ENCODE measurements at places on chromosomes 5 and 9.

- no peak for DNase-seq
These were observed 45.7 kb upstream of the PIK3R1 start for GRCh38 chr5:68169903-68170302.

- DNase-seq = no peak
These were observed 14.5 kb downstream of the PALM2AKAP2 start for GRCh38 chr9:109794361-109795012.

DNA sequence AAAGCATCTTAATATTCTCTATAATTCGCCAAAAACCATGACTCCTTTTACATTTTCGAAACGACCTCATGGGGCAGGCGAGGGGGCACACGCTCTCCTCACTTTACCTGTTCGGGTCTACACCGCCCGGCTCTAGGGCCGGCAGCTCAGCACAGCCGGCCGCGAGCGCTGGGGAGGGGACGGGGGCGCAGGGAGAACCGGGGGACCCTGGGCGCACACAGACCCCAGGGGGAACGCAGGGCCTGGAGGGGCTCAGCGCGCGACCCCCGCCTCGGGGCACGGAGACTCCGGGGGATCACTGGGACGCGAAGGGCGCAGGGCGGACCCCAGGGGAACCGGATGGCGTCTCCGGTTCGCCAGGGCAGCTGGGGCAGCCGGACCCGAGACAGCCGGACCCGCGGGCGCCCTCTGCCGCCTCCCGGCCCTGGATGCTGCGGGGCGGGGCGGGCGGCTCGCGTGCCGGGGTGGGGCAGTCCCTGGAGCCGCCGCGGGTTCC is at the start of gene AHRR:
TSS of gene AHRR (plus strand) at position 485 of the 496 bp plus-strand sequence. CDS start 22,189 bp downstream, outside the sequence.
- no peak for DNase-seq

GRCh38 chr9:20599195-20599594 is 23.1 kb downstream of the MLLT3 start:
- no peak for DNase-seq

GRCh38 chr5:154783774-154784460 is 28.7 kb downstream of the LARP1 start:
- no peak for DNase-seq

DNA sequence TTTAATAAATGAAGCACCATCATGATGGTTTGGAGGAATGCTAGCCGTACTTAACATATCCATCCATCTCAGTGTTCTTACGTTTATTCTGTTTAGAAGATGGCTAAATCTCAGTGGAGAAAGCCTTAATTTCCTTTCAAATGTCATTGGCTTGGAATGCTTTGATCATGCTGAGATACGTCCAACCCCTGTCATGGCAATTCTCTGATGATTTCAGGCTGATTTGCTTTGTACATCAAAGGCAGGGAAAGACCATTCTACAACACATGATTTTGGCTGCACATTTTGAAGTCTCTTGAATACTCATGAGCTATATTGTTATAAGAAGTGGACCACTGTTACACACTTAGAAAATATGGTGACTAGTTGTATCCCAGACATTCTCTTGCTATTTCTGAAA is 1048.4 kb downstream of the MAT2B start:
- no peak for DNase-seq

- DNase-seq = no peak
These were observed 6.9 kb downstream of the YTHDC2 start for GRCh38 chr5:113520429-113520828.

DNA sequence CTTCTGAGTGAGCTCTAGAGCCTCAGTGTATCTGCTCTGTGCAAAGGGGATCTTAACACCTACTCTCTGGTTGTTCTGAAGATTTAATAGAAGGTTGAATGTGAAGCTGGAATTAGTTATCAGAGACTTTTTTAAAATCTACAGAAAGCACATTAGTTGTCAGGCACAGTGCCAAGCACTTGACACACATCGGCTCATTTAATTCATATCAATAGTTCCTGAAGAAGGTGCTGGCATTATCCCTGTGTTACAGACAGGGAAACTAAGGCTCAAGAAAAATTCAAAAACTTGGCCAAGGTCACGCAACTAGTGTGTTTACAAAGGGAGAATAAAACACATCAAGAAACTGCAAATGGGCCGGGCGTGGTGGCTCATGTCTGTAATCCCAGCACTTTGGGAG is 80.2 kb downstream of the FGF18 start:
- DNase-seq = no peak

DNA sequence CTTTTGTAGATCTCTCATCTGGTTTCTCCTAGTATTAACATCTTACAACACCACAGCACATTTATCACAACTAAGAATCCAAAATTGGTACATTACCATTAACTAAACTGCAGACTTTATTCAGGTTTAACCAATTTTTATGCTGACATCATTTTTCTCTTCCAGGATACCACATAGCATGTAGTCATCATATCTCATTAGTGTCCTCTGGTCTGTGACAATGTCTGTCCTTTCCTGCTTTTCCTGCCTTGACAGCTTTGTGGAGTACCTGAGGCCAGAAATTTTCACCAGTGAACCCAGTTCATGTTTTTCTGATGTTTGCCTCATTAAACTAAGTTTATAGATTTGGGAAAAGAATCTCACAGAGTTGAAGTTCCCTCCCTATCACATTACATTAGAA is 294.7 kb upstream of the TNC start:
- no peak for DNase-seq

- DNase-seq = no peak
These were observed 609.8 kb downstream of the IRX1 start for GRCh38 chr5:4205398-4205797.

- DNase-seq = no peak
These were observed 527.0 kb upstream of the TUSC1 start for GRCh38 chr9:26205261-26205660.

GRCh38 chr9:71285191-71285656 is 163.8 kb upstream of the TRPM3 start:
- DNase-seq = no peak

GRCh38 chr5:171869956-171870355 is 84.3 kb downstream of the SMIM23 start:
- no peak for DNase-seq

GRCh38 chr5:17769277-17769676 is 135.0 kb downstream of the TAF11L14 start:
- no peak for DNase-seq

DNA sequence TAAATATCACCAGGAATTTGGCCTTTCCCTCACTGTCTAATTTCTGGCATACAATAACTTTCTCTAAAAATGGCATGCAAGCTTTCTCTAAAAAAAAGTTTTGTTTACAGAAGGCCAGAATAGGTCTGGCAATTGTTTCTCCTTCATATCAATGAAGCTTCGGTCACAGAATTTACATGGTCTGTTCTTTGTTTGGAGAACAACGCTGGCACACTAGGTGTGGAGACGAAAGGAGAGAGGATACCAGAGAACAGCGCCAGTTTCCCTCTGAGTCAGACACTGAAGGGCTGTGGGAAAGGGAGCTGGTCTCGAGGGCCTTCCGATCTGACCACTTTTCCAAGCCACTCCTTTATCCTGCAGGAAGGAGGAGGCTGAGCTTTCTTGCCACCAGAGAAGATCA is 60.1 kb upstream of the ITGA1 start:
- DNase-seq = no peak

DNA sequence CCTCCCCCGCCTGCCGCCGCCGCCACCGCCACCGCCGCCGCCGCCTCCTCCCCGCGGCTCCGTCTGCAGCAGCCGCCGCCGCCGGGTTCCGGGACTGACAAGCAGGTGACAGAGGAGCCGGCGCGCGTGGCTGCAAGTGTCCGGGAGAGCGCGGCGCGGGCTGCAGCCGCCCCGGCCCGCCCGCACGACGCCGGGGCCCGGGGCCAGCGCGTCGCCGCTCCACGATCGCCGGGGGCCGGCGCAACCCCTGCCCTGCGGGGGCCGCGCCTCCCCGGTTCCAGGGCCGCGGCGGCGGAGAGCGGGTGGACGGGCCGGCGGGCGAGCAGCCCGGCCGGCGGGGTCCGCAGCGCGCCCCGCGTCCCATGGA is 343 bp downstream of the LMX1B start:
- DNase-seq = no peak

- no peak for DNase-seq
These were observed 700 bp downstream of the SKP2 start for GRCh38 chr5:36152324-36153297.

DNA sequence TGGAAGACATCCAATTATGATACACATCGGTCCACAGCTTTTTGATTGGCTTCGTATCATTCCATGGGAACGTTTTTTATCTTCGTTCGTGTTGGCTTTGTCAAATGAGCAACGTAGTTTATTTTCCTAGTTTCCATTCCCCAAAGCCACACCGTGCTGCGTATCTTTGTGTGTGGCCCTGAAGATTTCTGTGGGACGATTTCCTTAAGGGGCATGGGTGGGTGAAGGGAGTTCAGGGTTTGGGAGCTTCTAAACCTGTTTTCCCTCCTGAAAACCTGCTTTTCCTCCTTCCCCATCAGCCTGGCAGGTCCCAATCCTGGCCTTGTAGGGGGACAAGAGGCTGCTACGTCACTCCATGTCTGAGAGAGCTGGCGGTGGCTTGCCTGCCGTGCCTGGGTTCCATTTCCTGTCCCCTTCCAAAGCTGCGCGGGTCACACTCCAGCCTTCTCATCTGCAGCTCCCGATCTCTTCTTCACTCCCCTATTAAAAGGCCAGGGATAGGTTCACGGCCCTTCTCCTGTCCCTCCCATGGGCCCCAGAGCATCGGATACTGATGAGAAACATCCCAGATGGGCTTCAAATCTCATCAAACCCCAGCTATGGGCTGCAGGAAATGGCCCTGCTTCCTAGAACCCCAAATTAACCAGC is 23.5 kb upstream of the ASS1 start:
- DNase-seq = no peak

DNA sequence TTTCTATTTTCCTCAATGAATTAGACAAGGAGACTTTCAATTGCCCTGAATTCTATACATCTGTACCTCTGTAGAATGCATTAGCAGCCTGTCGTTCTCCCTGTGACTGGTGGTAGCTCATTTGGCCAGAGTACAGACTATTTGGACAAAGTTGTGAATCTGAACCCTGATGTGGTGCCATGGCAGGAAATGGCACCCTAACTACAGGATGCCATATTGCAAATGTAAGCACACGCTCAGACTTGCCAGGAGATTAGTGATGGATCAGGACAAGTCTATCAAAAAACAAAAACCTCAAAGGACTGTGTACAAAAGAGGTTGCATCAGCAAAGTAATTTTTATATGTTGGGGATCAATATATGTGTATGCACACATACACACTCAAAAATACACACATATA is 58.3 kb downstream of the SVEP1 start:
- DNase-seq = no peak

DNA sequence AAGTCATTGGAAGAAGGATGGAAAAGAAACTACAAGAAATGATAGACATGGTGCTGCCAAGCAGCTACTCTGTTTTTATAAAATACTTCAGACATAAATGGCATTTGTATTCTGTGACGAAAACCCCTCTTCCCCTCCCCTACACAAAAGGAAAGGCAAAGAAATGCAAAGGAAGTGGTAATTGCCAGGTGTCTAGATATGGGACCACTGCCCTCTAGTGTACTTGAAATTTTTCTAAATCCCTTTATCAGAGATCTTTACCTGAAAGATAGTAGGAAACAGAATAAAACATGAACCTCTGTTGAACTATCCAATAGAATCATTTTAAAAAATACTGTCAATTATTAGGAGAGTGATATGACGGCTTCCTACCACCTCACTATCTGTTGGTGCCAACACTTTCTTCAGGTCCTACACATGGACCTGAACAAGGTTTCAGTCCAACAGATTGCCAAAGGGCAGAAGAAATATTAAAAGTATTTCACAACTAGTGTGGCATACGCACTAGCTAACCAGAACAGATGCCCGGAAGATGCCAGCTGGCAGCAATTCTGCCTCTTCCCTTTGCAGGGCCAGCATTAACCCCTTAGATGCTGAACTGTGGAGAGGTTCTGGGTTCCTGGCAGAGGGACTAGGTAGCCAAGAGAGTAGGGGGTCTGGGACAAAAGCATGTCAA is 104.1 kb downstream of the TSSK1B start:
- DNase-seq = no peak

DNA sequence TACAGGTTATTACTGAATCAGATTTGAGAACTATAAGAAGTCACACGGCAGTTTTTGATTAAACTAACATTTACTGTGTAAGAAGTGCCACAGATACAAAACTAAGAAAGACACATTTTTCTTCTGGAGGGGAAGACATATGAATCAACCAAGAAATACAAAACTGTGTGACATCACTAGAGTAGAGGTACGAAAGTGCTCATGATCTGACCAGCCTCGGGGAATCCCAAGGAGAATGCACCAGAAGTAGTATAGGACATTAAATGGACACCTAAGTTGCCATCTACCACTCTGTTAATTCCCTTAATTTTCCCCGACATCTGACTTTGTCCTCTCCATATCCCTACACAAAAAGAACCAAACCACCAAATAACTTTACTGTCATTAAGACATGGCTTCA is 5.3 kb upstream of the IFNK start:
- DNase-seq = no peak

Data from cortex of kidney (tissue), 1 donor.